ENCODE measurements at places on chromosomes 16 and 17. TPM values are rescaled to one million over a fixed set of nuclear protein-coding genes. Genes with fewer than 3 reads are reported as not detected.

Gene NOD2
- 4.2 TPM for total RNA-seq

Gene MC1R
- total RNA-seq = 3.6 TPM

Gene HASPIN
- total RNA-seq = 0.41 TPM

DNA sequence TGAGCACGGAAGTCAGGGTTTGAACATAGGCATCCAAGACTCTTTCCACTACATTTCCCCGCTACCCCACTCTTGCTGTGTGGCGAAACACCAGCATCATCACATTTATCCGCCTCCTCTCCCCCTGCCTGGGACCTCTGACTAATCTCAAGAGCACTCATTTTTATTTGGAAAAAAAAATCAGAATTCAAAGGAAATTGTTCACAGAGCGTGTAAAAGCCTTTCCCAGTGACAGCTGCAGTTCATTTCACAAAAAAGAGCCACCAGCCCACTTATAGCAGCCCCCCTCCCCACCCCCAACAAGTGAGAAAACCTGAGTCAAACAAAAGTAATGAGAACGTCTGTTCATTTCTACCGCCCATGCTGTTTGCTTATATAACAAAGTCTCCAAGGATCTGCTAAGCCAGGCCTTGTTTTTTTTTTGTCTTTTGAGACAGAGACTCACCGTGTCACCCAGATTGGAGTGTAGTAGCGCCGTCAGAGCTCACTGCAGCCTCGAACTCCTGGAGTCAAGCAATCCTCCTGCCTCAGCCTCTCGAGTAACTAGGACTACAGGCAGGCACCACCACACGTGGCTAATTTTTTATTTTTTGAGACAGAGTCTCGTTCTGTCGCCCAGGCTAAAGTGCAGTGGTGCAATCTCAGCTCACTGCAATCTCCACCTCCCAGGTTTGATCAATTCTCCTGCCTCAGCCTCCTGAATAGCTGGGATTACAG lies 48.3 kb upstream of the HAPSTR1 start:
- H3K36me3 ChIP-seq = no peaks in the 10 kb centered on the region
- peaks cover 8% of the 10 kb centered on the region for H3K4me1 ChIP-seq
- no peak for DNase-seq

GRCh38 chr17:83081684-83082201 lies 2.3 kb downstream of the METRNL start:
- no peak for DNase-seq
- peaks cover 15% of the 10 kb centered on the region for H3K36me3 ChIP-seq
- H3K4me1 ChIP-seq = peaks cover 55% of the 10 kb centered on the region
- no peaks in the 10 kb centered on the region for H3K27me3 ChIP-seq
- H3K4me3 ChIP-seq = peak overlapping the region; percentile 67
- peak overlapping the region; percentile 80 for H3K27ac ChIP-seq

GRCh38 chr17:27623614-27624013 lies 7.4 kb upstream of the LGALS9 start:
- H3K4me3 ChIP-seq = no peak overlapping the region
- no peaks in the 10 kb centered on the region for H3K4me1 ChIP-seq
- no peak overlapping the region for H3K27ac ChIP-seq
- no peak for DNase-seq
- H3K27me3 ChIP-seq = no peaks in the 10 kb centered on the region
- peaks cover 57% of the 10 kb centered on the region for H3K36me3 ChIP-seq

DNA sequence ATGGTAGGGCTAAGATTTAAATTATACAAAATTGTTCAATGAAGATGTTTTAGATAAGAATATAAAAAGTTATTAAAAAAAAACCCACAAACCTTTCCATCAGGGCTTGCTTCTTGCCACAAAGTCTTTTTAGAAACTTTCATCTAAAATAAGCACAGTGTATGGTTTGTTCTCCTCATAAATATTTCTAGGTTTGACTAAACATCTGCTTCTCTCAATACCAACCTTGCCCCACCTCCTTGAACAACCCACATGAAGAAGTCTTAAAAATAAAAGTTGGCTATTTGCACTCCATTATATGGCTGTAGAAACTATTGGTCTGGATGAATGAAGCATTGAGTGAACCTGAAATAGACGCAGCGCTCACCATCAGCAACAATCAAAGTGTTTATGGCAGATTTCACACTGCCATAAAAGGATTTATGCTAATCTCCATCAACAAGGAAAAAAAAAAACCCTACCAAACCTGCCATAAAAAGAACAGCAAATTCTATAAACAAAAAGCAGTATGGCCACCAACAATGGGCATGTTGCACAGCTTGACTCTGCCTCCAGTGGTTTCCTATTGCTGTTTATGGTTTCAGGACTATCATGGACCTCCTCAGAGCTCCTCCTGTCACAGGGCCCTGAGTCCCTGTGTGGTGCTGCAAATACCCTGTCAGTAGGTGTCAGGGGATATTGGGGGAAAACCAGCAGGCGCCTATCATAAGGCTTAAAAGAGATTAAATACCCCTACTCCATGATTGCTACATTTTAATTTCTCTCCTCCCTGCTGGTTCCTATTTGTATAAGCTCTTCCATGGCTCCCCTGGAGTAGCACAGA lies 37.6 kb downstream of the SNX11 start:
- H3K4me1 ChIP-seq = no peaks in the 10 kb centered on the region
- H3K4me3 ChIP-seq = no peak overlapping the region
- peaks cover 34% of the 10 kb centered on the region for H3K27me3 ChIP-seq
- DNase-seq = no peak
- H3K36me3 ChIP-seq = no peaks in the 10 kb centered on the region
- H3K27ac ChIP-seq = no peak overlapping the region
